SJSA1 (cell line): ENCODE measurements at places on chromosomes 4 and X. TPM values are rescaled to one million over a fixed set of nuclear protein-coding genes. Genes with fewer than 3 reads are reported as not detected.

DNA sequence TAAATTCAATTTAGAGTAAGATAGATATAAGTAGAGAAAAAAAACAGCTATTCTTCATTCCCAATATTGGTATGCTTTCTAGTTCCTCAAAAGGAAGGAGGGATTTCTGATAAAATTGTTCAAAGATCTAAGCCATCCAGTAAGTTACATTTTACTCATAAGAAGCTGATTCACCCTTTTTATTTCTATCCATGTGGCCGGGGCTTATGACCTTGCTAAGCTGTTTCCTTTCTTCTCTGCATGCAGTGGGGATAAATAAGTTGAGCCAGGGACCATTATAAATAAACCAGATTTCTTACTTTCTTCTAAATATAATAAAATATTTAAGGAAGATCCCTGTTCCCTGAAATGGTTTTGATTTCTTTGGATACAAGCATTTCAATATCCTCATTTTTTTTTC is 502.3 kb downstream of the PDHA2 start:
- H3K27me3 ChIP-seq = no peaks in the 10 kb centered on the region
- H3K4me3 ChIP-seq = no peak overlapping the region

GRCh38 chrX:576904-577560 is 53.6 kb upstream of the SHOX start:
- no peak overlapping the region for H3K4me3 ChIP-seq
- no peaks in the 10 kb centered on the region for H3K4me1 ChIP-seq

Gene ARHGAP24
- 3.4 and 5.4 TPM in 2 replicates for total RNA-seq

- no peak overlapping the region for H3K4me3 ChIP-seq
- H3K36me3 ChIP-seq = no peaks in the 10 kb centered on the region
- no peaks in the 10 kb centered on the region for H3K27me3 ChIP-seq
- DNase-seq = no peak
- H3K4me1 ChIP-seq = no peaks in the 10 kb centered on the region
These were observed 544.1 kb downstream of the EPHA5 start for GRCh38 chr4:65126200-65126599.

DNA sequence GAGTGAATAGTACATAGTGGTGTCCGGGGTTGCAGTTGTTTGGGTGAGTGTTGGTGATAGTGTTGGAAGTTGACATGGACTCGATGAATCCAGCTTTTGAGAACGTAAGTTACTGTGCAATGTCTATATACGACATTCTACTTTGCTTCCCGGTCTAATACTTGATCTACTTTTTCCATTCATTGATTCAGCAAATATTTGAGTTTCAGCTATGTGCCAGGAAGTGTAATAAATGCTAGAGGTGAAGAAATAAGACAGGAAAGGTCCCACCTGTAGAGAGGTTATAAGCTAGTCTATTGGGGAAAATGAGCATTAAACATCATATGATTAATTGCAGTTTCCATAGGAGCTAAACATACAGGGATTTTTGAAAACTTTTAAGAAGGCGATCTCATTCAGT is 22.2 kb upstream of the MAGEC3 start:
- H3K4me1 ChIP-seq = no peaks in the 10 kb centered on the region
- H3K27ac ChIP-seq = no peak overlapping the region
- H3K36me3 ChIP-seq = no peaks in the 10 kb centered on the region
- H3K4me3 ChIP-seq = no peak overlapping the region
- no peak for DNase-seq

Gene DCAF4L1
- total RNA-seq = not detected in 2 replicates

- H3K36me3 ChIP-seq = no peaks in the 10 kb centered on the region
- DNase-seq = no peak
- no peaks in the 10 kb centered on the region for H3K27me3 ChIP-seq
- no peak overlapping the region for H3K27ac ChIP-seq
These were observed 79.4 kb downstream of the SLC9A6 start for GRCh38 chrX:136064661-136065043.

Gene OPRPN
- not detected in 2 replicates for total RNA-seq

Gene TRAM1L1
- total RNA-seq = 5.3 and 5.7 TPM in 2 replicates

DNA sequence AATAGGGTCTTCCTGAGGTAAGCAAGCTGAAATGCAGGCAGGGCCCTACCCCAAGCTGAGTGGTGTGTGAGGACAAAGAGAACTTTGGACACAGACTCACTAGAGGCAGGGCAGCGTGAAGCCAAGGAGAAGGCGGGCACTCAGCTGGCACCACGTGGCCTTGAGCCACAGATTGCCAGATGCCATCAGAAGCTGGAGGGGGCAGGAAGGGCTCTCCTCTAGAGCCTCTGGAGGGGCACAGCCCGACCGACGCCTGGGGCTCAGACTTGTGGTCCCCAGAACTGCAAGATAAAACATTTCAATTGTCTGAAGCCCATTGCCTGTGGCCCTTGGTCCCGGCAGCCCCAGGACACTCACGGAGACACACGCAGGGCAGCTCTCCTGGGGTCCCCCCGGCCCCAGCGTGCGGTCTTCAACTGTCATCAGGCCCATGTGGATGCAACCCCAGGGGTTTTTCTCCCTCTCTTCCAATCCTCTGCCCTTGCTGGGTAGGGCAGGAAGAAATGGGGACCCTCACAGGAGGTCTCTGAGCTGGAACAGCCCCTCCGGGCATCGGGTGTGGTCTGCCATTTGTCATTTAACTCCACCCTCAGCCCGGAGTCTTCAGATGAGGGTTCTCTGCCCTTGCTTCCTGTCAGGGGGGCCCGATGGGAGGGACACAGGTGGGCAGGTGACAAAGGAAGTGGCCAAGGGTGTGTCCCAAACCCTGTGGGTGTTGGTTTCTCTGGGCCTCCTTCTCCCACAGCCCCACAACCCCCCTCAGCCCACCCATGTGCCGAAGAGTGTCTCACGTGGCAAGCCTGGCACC is 22.2 kb downstream of the HMX1 start:
- H3K27me3 ChIP-seq = no peaks in the 10 kb centered on the region
- peaks cover 29% of the 10 kb centered on the region for H3K4me1 ChIP-seq
- H3K36me3 ChIP-seq = no peaks in the 10 kb centered on the region
- H3K27ac ChIP-seq = no peak overlapping the region
- no peak for DNase-seq

DNA sequence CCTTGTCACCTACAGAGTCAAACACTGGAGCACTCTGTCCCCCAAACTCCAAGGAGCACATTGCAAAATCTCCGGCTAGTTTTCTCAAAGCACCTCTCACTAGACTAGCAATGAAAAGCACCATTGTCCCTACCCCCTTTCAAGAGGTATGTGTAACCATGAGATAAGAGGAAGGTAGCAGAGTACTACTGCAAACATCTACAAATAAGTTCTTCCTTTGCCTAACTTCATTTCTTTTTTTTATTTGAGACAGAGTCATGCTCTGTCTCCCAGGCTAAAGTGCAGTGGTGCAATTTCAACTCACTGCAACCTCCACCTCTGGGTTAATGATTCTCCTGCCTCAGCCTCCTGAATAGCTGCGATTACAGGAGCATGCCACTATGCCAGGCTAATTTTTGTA is 17.7 kb downstream of the PPP4R3C start:
- no peak for DNase-seq
- H3K4me1 ChIP-seq = no peaks in the 10 kb centered on the region
- H3K4me3 ChIP-seq = no peak overlapping the region
- H3K36me3 ChIP-seq = no peaks in the 10 kb centered on the region
- no peak overlapping the region for H3K27ac ChIP-seq
